Stimulated activated CD8-positive, alpha-beta memory T cell treated with anti-CD3 and anti-CD28 coated beads, Interleukin-12 subunit alpha, Interleukin-12 subunit beta, amount 100 ng/mL, for 1 hour (primary cell): ENCODE measurements at places on chromosomes 2 and 18.

GRCh38 chr2:25401307-25402026 is 59.7 kb upstream of the DNMT3A start:
- DNase-seq = no peak

- DNase-seq = no peak
Observed at GRCh38 chr2:218827701-218828476, 3.7 kb downstream of the PRKAG3 start.

GRCh38 chr2:168671932-168672331 is 130.5 kb upstream of the NOSTRIN start:
- DNase-seq = no peak

DNA sequence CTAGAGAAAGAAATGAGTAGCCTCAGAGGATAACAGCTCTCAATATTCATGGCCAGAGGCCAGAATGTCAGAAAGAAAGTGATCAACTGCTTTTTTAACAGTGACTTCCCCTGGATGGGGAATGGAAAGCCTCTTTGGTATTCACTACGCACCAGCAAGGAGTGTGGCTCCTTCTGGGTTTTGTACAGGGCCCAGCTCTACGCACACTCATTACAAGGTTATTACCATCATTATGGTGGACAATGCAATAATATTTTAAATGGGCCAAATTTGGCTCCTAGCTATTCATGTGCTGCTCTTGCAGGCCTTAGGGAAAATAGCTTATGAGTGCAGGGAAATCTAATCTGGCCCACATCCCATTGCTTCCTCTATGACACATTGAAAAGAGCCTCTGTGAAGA is 1149.5 kb upstream of the FANCL start:
- DNase-seq = no peak

- DNase-seq = no peak
Observed at GRCh38 chr2:85415980-85416650, 2.4 kb upstream of the SH2D6 start.

DNA sequence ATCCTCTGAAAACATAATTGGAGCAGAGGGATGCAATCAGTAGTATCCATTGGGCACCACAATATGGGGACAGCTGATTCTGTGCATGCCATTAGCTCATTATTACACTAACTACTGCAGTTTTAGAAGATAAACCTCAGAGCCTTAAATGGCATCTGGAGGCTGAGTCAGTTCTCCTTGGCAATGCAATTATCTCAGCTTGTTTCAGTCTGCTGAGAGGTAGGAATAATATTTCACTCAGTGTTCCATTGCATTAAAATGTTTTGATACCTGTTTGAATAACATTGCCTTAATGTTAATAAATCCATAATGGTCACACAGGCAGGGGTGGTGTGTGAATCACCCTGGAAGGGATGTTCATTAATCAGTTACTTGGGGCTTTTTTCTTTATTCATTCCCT is 309.6 kb downstream of the LRRTM1 start:
- no peak for DNase-seq

GRCh38 chr2:71618327-71619113 is 165.2 kb downstream of the DYSF start:
- no peak for DNase-seq

DNA sequence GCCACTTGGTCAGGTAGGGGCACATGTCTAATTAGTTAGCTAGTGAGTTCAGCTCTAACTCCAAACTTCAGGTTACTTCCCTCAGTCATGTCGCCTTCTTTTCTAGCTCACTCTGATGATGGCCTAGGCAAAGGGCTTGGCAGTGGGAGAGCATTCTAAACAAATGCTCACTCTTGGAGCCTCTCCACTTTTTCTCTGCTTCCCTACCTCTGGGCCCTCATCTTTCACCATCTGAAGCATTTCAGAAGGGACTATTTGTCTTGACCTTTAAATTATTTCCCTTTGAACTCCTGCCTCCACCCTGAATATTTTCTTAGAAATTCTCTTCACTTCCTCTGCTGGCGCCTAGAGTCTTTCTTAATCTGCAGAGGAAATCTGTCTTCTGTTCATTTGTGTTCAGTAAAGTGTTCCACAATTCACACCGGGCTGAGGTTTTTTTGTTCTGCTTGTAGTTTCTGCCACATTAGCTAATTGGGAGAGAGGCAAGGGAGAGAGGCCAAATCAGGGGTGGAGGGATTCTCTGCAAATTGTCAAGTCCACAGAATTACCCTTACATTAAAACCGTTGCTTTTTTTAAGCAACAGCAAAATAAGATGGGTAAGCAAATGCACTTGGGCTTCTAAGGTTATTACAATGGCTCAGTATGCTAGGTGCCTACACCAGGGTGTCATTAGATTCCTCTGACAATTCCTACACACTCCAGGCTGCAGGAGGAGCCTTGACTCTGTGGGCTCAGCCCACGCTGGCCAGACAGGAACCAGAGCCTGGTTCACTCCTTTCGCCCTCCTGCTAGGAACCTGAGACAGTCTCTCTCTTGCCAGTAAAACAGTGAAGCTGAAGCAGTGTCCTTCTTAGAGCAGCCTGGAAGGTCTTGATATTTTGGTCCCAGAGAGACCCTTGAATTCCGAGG is 5.5 kb downstream of the MSGN1 start:
- DNase-seq = no peak

GRCh38 chr2:38889045-38889444 is 630 bp upstream of the ARHGEF33 start:
- no peak for DNase-seq

GRCh38 chr2:71665168-71666093 is 212.1 kb downstream of the DYSF start:
- no peak for DNase-seq

- DNase-seq = no peak
Observed at GRCh38 chr2:23066686-23067085, 318.3 kb upstream of the KLHL29 start.

DNA sequence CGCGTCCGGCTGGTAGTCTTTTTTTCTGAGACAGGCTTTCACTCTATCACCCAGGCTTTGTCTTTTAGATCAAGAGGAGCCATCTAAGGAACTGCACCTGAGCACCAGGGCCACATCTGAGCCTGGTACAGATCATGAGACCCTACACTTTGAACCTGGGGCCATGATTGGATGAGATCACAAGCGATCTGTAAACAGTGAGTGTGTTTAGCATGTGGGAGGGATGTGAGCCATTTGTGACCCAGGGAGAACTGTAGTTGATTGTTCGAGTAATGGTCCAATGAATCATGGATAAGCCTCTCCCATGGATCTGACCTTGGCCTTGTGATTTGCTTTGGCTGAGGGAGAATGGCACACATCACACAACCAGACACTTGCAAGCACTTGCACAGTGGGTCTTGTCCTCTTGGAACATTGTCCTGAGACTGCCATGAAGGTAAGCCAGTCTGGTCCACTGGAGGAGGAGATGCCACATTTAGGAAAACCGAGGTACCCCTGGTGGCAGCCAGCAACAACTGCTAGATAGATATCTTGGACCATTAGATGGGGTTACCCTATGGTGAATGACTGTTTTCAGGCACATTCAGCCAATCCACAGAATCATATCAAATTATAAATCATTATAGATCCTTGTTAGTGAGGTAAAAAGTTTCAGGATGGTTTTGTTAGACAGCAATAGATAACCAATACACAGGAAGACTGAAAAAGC is 19.5 kb upstream of the DTNB start:
- DNase-seq = no peak
